ENCODE measurements at places on chromosomes 16 and 17. TPM values are rescaled to one million over a fixed set of nuclear protein-coding genes. Genes with fewer than 3 reads are reported as not detected.

GRCh38 chr16:72027669-72028378 is 19.3 kb downstream of the DHODH start:
- H3K27me3 ChIP-seq, result no peaks in the 10 kb centered on the region
- H3K36me3 ChIP-seq, result peaks cover 8% of the 10 kb centered on the region
- no peaks in the 10 kb centered on the region for H3K4me1 ChIP-seq
- DNase-seq, result no peak

- no peak overlapping the region for H3K4me3 ChIP-seq
- DNase-seq, result no peak
- H3K36me3 ChIP-seq, result no peaks in the 10 kb centered on the region
- no peaks in the 10 kb centered on the region for H3K27me3 ChIP-seq
- H3K4me1 ChIP-seq, result no peaks in the 10 kb centered on the region
These were observed 131.7 kb downstream of the TMEM114 start for GRCh38 chr16:8458481-8459046.

The CARHSP1 gene
- polyA plus RNA-seq, result 87.0 TPM

GRCh38 chr16:89366561-89367537 is 123.5 kb downstream of the ANKRD11 start:
- H3K27ac ChIP-seq, result no peak overlapping the region
- DNase-seq, result no peak
- H3K4me1 ChIP-seq, result peaks cover 57% of the 10 kb centered on the region
- H3K27me3 ChIP-seq, result no peaks in the 10 kb centered on the region
- no peak overlapping the region for H3K4me3 ChIP-seq

DNA sequence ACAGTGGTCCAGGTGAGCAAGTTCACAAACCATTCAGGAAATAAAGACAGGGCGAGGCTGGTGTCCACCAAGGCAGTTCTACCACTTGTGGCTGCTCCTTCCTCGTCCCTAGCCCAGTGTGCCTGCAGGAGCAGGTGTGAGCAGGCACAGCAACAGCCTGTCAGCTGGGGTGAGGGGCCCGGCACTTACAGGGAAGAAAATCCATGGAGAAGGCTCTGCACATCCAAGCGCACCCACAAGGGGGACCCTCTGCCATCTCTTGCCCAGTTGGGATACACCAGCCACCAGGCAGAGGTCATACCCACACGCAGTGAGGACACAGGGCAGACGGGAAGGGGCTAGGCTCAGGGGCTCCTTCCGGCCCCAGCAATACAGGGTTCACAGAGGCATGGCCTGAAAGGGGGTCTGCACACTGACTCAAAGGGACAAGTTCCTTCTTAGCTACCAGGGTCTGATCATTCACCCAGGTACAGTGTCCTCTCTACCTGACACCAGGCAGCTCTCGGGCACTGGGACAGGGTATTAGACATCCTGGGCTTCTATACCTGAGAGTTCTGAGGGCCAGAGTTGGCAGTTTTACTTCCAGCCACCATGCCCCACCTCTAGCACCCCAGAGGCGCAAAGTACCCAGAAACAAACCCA is 27.0 kb downstream of the CDIP1 start:
- no peak overlapping the region for H3K4me3 ChIP-seq
- H3K36me3 ChIP-seq, result peaks cover 53% of the 10 kb centered on the region
- DNase-seq, result no peak
- H3K27me3 ChIP-seq, result no peaks in the 10 kb centered on the region

- no peak overlapping the region for H3K27ac ChIP-seq
- H3K4me3 ChIP-seq, result no peak overlapping the region
- no peak for DNase-seq
- H3K27me3 ChIP-seq, result no peaks in the 10 kb centered on the region
These were observed 7.1 kb downstream of the NXPH3 start for GRCh38 chr17:49582789-49583188.

GRCh38 chr17:73693071-73693470 is 48.8 kb upstream of the SDK2 start:
- DNase-seq, result no peak
- no peaks in the 10 kb centered on the region for H3K36me3 ChIP-seq
- no peak overlapping the region for H3K4me3 ChIP-seq
- H3K27me3 ChIP-seq, result peaks cover 1% of the 10 kb centered on the region

GRCh38 chr17:46854948-46855347 is 3.6 kb downstream of the WNT9B start:
- H3K27ac ChIP-seq, result no peak overlapping the region
- DNase-seq, result no peak
- H3K4me1 ChIP-seq, result no peaks in the 10 kb centered on the region
- H3K4me3 ChIP-seq, result no peak overlapping the region
- H3K36me3 ChIP-seq, result no peaks in the 10 kb centered on the region

DNA sequence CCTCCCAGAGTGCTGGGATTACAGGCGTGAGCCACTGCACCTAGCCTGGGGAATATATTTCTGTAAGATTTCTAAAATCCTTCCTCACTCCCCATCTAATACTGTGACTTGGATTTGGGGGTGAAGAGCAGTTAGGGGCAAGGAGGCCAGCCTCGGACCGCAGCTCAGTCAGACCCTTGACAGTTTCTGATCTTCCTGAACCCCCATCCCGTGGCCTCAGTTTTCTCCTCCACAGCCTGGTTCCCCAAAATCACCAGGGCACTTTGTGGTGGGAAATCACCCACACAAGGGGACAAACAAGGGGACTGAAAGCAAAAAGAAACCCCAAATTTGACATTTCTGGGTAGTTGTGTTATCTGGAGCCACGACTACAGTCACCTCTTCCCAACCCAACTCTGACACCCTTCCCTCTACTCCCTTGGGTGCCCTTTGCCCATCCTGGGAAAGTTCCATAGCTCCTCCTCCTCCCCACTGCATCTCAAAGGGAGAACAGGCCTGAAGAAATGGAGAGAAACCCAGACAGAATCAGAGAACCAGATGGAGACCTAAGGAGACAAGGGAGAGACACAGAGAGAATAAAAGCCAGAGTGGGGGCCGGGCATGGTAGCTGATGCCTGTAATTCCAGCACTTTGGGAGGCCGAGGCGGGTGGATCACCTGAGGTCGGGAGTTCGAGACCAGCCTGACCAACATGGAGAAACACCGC is 2.8 kb upstream of the STAT5A start:
- H3K36me3 ChIP-seq, result no peaks in the 10 kb centered on the region
- no peak overlapping the region for H3K27ac ChIP-seq
- no peak for DNase-seq
- no peak overlapping the region for H3K4me3 ChIP-seq
- no peaks in the 10 kb centered on the region for H3K27me3 ChIP-seq

DNA sequence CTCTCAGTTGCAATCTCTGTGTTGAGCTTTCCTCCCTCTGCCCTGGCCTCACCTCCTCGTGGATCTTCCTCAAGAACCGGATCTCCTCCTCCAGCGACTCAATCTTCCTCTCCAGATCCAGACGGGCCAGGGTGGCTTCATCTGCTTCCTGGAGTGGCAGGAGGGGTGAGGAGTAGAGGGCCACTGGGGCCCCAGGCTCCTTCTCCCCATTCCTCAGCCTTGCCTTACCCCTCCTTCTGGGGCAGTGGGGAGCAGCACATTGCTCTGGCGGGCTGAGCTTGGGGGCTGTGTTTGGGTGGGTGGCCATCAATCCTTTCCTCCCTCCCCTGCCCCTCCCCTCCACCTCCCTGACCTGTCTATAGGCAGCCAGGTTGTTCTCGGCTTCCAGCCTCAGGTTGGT is 1.6 kb downstream of the GFAP start:
- H3K4me3 ChIP-seq, result no peak overlapping the region
- H3K36me3 ChIP-seq, result no peaks in the 10 kb centered on the region
- no peaks in the 10 kb centered on the region for H3K27me3 ChIP-seq
- no peak overlapping the region for H3K27ac ChIP-seq

DNA sequence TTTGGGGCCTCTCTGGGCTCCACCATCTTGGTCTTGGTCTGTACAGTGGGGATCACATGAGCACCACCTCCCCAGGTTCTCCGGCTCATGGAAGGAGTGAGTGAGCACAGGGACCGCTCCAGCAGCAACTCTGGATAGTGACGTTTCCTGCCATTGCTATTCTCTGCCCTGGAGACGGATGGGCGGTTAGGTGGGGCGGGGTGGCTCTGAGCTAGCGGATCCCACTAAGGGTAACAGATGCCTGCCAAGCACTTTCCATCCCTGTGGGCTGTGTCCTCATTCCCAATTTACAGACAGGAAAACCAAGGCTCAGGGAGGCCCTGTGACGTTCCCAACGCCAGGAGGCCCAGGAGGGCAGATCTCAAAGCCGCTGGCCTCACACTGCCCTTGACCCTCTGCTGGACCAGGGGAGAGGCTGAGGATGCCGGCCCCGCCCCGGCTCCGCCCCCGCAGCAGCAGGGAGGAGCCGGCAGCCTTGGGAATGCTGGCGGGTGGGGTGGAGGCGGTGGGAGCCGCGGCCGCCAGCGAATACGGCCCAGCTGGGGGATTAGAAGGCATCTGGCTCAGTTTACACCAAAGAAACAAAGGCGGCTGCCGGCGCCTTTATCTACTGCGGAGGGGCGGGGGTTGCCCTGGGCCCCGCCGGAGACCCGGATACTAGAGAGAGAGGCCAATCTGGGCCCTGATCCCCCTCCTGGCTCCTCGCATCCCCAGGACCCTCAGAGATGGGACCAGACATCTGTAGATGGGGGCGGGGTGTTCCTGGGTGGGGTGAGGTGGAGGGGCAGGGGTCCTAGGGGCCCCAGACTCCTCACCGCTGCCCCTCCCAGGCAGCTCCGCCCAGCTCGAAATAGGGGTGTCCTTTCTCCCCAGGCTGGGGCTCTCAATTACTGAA is 122.3 kb upstream of the CIBAR2 start:
- no peaks in the 10 kb centered on the region for H3K36me3 ChIP-seq
- DNase-seq, result no peak
- peaks cover 11% of the 10 kb centered on the region for H3K4me1 ChIP-seq
- H3K27ac ChIP-seq, result no peak overlapping the region

All from GM12878 (cell line).